GM23248 (cell line): ENCODE measurements at places on chromosomes 2 and 18. TPM values are rescaled to one million over a fixed set of nuclear protein-coding genes. Genes with fewer than 3 reads are reported as not detected.

CHN1 gene
- 101 and 115 TPM in 2 replicates for total RNA-seq

COPS8 gene
- 145 and 148 TPM in 2 replicates for total RNA-seq

TCF4 gene
- 54.5 and 60.7 TPM in 2 replicates for total RNA-seq

PDK1 gene
- total RNA-seq: 22.7 and 29.0 TPM in 2 replicates

C2orf80 gene
- total RNA-seq: not detected in 2 replicates

IL1R2 gene
- total RNA-seq: 0.22 TPM in 1 of 2 replicates, not detected in the other

RAB27B gene
- 0.13 and 0.54 TPM in 2 replicates for total RNA-seq

XPO1 gene
- 104 and 129 TPM in 2 replicates for total RNA-seq

IGFBP5 gene
- total RNA-seq: 117 TPM in 2 replicates

CGREF1 gene
- 19.2 and 23.3 TPM in 2 replicates for total RNA-seq

TCF7L1 gene
- total RNA-seq: 0.38 and 0.65 TPM in 2 replicates

SEMA4F gene
- total RNA-seq: 4.2 and 15.6 TPM in 2 replicates

FOXD4L1 gene
- not detected in 2 replicates for total RNA-seq

DCDC2C gene
- not detected in 2 replicates for total RNA-seq

GRCh38 chr2:56478027-56478426 lies 294.2 kb downstream of the CCDC85A start:
- no peak for DNase-seq

GRCh38 chr2:237404413-237404812 lies 9.6 kb downstream of the COL6A3 start:
- DNase-seq: no peak

DNA sequence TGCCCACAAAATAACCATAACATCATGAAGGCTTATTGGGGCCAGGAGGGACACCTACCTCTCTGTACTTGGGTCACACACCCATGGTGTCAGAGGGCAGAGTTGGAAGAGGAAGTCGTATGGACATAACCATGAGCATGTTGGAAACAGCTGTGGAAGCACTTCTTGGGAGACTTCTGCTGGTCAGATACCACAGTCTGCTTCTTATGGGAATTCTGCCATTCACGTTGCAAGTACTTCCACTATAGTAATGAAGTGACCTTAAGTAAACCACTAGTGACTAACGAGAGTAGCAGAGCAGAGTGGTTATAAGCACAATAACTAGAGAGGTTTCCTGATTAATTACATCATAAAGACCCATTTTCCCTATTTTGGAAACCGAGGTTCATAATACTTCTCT lies 61.1 kb upstream of the TFPI start:
- no peak for DNase-seq

DNA sequence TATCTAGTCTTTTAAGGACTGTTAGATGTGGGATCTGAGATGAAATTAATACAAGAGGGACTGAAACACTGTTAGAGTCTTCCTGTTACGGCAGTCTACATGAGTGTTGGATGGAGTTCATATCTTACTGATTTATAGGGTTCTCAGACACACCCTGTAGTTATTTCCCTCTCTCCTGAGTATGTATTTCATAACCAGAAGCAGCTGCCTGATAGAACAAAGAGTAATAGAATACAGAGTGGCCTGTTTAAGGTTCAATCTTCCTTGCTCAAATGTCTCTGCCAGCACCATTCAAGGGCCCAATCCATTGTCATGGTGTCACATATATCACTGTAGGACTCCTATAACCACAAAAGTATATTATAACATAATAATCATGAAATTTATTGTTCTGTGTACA lies 1229.1 kb upstream of the ACVR2A start:
- no peak for DNase-seq

DNA sequence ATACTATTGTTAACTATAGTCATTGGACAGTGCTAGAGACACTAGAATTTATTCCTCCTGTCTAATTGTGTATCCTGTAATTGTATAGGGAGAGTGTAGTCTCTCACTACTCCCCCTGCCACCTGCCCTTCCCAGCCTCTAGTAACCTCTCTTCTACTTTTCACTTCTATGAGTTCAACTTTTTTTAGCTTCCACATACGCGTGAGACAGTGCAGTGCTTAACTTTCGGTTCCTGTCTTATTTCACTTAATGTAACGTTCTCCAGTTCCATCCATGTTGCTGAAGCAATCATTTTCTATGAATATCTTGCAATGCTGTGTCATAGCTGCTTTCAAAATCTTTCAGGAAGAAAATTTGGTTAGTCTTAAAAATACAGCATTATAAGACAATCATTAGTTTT lies 22.8 kb upstream of the RUFY4 start:
- no peak for DNase-seq

GRCh38 chr2:108825254-108825653 lies 38.7 kb downstream of the CCDC138 start:
- no peak for DNase-seq

GRCh38 chr2:108587621-108588020 lies 53.4 kb downstream of the LIMS1 start:
- peak; percentile 93 for DNase-seq

DNA sequence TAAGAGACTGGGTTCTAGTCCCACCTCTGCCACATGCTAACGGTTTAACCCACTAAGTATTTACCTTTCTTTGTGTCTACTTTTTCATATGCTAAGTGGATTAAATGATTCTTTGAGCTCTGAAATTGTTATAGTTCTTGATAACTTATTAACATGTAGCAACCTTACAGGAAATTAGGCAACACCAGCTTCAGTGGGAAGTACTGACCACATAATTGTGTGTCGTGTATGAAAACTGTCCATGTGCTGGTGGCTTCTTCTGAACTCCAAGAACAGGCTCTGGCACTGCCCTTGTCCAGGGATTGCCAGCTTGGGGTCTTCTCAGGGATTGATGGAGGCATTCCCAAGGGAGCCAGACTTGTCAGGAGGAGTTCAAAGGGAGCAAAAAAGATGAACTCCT lies 427.7 kb downstream of the TGIF1 start:
- peak; percentile 50 for DNase-seq

GRCh38 chr2:84970210-84970867 lies 622 bp upstream of the KCMF1 start:
- peak; percentile 71 for DNase-seq

- DNase-seq: peak; percentile 89
These were observed 42.1 kb upstream of the GALR1 start for GRCh38 chr18:77207540-77207939.

DNA sequence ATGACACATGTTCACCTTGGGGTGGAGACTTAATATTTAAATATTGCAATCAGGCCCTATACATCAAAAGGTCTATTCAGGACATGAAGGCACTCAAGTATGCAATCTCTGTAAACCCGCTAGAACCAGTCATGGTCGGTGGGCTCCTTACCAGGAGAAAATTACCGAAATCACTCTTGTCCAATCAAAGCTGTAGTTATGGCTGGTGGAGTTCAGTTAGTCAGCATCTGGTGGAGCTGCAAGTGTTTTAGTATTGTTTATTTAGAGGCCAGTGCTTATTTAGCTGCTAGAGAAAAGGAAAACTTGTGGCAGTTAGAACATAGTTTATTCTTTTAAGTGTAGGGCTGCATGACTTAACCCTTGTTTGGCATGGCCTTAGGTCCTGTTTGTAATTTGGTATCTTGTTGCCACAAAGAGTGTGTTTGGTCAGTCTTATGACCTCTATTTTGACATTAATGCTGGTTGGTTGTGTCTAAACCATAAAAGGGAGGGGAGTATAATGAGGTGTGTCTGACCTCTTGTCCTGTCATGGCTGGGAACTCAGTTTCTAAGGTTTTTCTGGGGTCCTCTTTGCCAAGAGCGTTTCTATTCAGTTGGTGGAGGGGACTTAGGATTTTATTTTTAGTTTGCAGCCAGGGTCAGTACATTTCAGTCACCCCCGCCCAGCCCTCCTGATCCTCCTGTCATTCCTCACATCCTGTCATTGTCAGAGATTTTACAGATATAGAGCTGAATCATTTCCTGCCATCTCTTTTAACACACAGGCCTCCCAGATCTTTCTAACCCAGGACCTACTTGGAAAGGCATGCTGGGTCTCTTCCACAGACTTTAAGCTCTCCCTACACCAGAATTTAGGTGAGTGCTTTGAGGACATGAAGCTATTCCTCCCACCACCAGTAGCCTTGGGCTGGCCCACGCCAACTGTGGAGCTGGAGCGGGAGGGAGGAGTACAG lies 108.1 kb downstream of the XRCC5 start:
- peak; percentile 61 for DNase-seq

GRCh38 chr18:36355511-36355910 lies 58.0 kb downstream of the FHOD3 start:
- DNase-seq: peak; percentile 62

DNA sequence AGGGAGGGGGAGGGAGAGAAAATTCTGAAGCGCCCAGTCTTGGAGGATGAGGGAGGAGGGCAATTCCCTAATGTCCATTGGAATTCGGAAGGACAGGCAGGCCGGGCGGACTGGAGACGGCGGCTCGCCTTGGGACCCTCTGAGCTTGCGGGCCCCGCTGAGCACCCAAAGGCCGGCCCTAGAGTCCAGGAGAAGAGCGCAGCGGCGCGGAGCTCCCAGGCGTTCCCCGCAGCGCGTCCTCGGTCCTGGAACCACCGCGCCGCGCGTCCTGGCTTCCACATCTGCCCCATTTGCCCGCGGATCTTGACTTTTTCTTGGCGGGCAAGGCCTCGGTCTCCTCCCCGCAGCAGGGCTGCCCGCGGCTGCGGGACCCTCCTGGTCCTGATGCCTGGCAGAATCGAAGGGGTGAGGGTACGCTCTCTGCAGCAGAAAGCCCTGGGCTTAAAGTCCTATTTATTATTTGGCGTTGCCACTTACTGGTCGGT lies 675 bp upstream of the MLPH start:
- peak; percentile 65 for DNase-seq

DNA sequence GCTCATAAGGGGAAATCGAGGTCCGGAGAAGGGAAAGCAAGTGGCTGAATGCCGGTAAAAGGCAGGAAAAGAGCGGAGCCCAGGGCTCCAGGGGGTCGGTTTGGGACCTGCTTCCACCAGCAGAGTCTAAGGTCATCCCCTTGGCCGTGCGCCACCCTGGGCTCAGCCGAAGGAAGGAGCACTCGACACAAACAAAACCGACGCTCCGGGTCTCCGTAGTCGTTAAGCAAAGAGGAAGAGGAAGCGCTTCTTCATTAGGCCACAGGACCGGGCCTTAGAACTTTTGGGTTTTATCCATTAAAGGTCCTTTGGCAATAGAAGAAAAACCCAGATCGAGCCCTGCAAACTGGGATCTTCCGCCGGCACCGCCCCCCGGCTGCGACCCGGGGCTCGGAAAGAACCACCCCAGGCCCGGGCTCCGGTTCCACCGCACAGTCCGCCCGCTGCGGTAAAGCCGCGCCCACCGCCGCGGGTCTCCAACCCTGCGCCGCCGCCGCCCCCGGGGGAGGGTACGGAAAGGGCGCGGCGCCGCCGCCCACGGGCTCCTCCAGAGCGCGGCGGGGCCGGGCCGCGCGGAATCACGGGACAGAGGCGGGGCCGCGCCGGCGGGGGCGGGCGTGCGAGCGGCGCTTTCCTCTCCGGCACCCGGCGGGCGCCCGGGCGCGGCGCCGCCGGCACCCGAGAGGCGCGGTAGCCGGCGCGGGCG lies at the start of gene TTL:
TSS of gene TTL (plus strand) at position 629 of the 706 bp plus-strand sequence. CDS start 189 bp downstream, outside the sequence.
- DNase-seq: peak; percentile 90

- DNase-seq: no peak
These were observed 54.7 kb upstream of the MGAT5 start for GRCh38 chr2:134199123-134199522.

DNA sequence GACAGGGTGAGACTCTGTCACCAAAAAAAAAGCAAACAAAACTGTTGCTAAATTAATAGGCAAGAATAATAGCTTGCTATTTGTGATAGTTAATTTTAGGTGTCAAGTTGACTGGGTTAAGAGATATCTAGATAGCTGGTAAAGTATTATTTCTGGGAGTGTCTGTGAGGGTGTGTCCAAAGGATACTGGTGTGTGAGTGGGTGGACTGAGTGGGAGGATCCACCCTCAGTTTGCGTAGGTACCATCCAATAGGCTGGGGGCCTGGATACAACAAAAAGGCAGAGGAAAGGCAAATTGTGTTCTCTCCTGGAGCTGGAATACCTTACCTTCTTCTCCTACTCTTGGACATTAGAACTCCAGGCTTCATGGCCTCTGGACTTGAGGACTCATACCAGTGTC lies 15.0 kb downstream of the DUSP11 start:
- no peak for DNase-seq

GRCh38 chr2:35827086-35827485 lies 528.5 kb upstream of the CRIM1 start:
- no peak for DNase-seq

DNA sequence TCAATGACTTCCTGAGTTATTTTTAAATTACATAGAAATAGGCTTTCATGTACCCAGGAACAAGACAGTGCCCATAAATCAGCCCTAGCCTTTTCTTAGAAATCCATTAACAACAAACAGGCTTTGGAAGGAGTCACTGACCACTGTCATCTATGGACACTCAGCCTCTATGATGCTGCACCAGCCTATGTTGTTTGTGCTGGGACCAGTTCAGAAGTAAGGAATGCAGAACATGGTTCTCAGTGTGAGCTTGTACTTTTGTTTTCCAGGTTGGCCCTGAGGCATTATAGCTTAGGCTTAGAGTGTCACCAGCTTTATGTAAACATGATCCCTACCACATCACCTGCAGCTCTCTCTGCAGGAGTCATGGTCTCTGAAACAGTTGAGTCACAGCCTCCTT lies 335.7 kb upstream of the CDH7 start:
- DNase-seq: no peak
